SK-N-SH (cell line): ENCODE measurements at places on chromosomes 3 and 15.

GRCh38 chr3:183576487-183577107 lies 21.1 kb upstream of the KLHL6 start:
- no peak for DNase-seq

DNA sequence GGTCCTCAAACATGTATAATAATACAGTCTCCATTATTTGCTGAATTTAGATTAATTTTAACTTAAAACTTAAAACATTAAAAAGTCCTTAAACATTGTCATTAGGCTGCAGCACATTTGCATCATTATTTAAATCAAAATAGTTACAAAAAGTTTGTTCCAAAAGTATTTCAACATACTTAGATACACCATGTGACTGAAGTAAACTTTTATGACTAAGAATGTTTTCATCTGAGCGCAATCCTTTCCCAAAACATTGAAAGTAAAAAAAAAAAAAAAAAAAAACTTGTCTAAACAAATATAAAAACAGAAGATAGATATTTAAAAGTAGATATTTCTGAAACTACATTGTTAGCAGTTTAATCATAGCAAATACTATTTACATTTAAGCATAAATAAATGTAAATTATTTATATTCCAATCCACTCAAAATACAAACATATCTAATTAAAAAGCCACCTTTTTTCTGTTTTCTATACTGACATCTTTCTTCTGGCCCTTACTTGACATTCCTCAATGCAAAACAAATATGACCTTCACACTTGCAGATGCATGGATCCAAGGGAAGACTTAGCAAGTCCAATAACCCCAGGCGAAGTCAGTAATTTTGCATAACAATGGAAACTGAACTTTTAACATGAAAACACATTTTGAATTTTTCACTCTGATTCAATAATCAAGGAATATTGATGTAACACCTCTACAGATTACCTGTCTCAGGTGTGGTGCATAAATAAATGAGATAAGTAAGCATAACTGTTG lies 10.3 kb downstream of the FAM227B start:
- no peak for DNase-seq

DNA sequence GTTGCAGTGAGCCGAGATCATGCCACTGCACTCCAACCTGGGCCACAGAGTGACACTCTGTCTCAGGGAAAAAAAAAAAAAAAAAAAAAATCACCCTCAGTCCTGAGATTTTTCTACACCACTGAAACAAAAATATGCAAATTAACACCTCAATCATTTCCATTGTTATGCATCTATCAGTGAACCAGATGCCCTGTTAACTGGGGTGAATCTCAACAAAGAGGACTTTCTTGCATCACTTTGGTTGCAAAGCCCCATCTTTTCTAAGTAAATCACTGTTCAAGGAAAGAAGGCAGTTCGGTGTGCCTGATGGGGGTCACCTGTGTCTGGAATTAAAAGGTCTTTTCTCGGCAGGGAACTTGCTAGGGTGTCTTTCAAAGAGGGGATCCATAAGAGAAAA lies 421.6 kb downstream of the EPHB1 start:
- DNase-seq: no peak

GRCh38 chr15:74318376-74319137 lies 48.9 kb downstream of the CYP11A1 start:
- DNase-seq: no peak

DNA sequence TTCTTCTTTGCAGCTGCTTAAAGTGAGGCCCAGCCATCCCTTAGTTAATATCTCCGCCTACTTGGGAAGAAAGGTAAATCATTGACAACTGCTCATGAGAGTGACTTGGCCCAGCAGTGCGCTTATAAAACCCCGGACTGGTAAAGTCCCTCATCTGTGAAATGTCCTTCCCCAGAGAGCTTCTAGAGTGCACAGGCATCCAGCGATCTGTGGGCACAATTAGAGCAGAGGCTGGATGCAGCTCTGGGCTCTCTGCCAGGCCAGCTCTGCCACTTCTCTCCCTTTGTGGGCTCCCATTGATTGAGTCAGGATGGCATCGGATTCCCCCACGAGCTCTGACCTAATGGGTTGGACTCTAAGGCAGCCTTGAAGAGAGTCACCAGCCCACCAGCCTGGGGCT lies 219.0 kb upstream of the LINGO1 start:
- peak; percentile 81 for DNase-seq

GRCh38 chr3:49412632-49413337 lies 562 bp downstream of the TCTA start:
- no peak for DNase-seq

DNA sequence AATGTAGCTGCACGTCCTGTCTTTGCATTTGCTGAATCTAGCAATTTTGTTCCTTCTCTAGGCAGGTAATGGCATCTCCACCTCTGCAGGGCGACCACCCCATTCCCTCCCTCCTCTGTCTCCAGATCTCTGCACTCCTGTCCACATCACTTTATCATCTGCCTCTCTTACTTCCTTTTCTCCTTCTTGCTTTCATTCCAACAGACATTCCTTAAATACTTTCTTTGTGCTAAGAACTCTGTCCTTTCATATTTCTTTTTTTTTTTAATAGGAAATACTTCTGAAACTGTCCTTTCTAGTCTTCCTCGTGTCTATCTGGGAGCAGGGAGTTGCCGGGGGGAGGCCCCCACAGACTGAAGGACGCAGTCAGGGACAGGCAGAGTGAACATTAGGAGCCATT lies 7.2 kb downstream of the ITIH3 start:
- no peak for DNase-seq

- no peak for DNase-seq
These were observed 28.8 kb upstream of the SYNM start for GRCh38 chr15:99076109-99076508.

- DNase-seq: no peak
These were observed 3.0 kb downstream of the ZBED2 start for GRCh38 chr3:111592143-111592542.

GRCh38 chr3:124230998-124231397 lies 239.1 kb upstream of the ROPN1 start:
- no peak for DNase-seq
